ENCODE measurements at places on chromosomes 11 and 22.

DNA sequence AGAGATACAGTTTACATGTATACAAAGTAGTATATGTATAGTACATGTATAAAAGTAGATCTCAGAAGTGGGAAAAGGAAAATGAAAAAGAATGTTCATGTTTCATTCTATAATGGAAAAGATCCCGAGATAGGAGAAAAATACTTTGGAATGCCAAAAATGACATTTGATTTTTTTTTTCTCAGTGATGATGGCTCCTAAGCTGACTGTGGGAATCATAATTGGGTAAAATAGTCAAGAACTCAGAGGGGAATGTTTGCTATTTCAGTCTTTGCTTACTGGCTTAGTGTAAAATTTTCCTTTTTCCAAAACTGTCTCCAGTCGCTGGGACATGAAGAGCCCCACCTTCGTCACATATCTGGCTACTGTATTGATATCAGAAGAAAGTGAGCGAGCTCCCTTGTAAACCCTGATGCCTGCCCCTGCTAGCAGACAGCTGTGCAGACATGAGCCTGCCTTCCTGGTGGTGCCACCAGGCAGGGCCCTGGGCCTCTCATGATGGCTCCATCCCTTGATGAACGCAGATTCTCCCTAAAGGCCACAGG lies 944.6 kb downstream of the NTM start:
- no peak for DNase-seq

GRCh38 chr11:79570104-79570503 lies 129.3 kb upstream of the TENM4 start:
- DNase-seq: no peak

DNA sequence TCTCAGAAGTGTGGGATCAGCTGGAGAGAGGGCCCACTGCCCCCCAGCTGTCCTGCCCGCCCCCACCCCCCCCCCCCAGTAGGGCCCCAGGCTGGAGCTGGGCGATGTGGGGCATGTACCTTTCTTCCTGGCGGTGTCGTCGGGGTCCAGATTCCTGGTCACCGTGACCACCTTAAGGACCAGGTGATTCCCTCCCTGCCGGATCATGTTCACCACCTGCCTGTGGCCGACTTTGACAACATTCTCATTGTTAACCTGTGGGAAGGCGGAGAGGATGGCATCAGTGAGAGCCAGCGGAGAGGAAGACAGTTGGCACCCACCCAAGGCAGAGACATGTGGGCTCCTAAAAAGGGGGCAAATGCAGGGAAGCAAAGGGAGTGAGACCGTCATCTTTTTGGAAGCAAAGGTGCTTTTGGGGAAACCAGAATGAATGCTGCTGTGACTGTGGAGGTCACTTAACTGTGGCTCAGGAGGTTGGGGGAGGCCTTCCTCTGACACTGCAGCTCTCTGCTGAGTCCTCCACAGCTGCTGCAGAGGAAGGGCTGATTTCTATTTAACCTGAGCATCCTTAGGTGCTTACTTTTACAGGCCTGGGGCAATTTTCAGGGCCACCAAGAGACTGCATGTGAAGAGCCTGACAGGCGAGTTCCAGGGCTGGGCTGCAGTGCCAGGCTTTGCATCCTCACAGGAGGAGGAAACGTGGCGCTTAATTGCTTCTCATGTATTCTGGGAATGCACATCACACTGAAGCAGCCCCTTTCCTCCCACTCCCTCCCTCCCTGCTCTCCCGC lies 104.5 kb downstream of the CTTN start:
- DNase-seq: no peak

DNA sequence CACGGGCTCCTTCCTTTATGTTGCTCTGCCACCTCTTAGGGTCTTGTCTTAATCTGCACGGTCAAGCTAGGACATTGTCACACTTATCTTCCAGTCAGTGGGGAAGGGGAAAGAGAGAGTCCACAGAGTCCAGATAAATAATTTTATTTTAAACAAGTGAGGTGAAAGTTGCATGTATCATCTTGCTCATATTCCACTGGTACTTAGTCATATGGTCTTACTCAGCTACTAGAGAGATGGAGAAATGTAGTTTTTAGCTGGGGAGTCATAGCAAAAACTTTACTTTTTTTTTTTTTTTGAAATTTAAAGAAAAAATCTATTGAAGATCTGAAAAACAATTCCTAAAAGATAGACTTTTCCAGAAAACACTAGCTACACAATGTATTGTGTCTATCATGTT lies 29.0 kb downstream of the PDE3B start:
- DNase-seq: no peak

DNA sequence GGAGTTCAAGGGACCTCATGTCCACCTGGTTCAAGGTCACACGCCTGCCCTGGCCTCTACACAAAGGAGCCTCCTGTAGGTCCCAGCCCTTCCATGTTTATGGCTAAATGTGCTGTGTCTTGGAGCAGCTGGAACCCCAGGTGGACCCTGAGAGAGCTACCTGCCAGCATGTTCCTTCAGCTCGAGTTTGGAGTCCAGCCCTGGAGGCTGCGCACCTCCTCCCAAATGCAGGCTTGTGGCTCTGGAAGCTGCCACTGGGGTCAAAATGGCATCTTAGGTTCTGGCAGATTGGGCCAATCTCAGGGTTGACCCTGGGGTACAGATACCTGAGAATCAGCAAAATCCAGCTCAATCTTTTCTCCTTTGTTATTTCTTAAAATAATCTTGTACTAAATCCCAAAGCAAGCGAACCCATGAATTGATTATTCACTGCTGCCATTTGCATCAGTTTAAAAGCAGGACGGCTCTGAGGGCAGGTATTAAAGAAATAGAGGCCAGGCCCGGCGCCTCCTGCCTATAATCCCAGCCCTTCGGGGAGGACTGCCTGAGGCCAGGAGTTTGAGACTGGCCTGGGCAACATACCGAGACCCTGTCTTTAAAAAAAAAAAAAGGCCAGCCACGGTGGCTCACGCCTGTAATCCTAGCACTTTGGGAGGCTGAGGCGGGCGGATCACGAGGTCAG lies 2.9 kb downstream of the TNFRSF13C start:
- DNase-seq: no peak

- DNase-seq: no peak
Measured at GRCh38 chr11:35785287-35786167, 123.0 kb downstream of the TRIM44 start.

DNA sequence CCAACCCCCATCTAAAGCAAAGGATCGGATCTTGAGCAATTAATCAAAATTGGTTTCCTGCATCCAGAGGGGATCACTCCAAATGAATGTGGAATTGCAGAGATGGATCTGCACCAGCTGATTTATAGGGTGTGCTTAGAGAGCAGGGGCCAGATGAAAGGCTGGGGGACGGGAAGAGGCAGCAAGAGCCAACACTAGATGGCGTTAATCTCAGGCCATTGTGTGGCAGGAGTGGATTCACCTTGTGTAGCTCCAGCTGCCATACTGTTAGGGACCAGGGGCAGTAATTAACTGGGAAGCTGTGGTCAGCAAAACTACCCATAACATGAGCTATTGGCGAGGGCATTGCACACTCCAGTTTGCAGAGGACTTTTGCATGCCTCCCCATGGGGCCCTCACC lies 35.6 kb downstream of the SERPINH1 start:
- no peak for DNase-seq

GRCh38 chr11:111460340-111460739 lies 51.8 kb downstream of the BTG4 start:
- no peak for DNase-seq

- no peak for DNase-seq
Measured at GRCh38 chr11:128501632-128502549, 85.5 kb downstream of the ETS1 start.

DNA sequence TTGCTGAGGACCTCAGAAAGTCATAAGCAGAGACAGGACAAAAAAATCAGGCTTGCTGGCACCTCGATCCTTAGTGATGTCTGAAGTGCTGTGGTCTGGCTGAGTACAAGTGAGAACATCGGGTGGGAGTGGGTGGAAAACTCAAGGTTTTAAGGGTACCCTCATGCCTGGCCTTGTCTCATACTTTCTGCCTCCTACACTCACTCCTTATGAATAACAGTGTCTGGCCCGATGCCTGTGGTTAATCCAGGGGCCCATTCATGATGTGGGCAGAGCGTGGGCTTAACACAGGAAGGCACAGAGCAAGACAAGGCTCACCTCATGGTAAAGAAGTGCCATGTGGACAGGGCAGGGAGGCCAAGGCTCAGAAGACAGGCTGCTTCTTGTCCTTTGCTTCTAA lies 11.0 kb upstream of the UCP3 start:
- DNase-seq: no peak

GRCh38 chr11:113446938-113447337 lies 28.3 kb downstream of the DRD2 start:
- DNase-seq: no peak

- no peak for DNase-seq
Measured at GRCh38 chr22:20779818-20780158, 5.9 kb downstream of the SERPIND1 start.

All from foreskin melanocyte (primary cell).